ENCODE measurements at places on chromosomes 5 and 9. TPM values are rescaled to one million over a fixed set of nuclear protein-coding genes. Genes with fewer than 3 reads are reported as not detected.

DNA sequence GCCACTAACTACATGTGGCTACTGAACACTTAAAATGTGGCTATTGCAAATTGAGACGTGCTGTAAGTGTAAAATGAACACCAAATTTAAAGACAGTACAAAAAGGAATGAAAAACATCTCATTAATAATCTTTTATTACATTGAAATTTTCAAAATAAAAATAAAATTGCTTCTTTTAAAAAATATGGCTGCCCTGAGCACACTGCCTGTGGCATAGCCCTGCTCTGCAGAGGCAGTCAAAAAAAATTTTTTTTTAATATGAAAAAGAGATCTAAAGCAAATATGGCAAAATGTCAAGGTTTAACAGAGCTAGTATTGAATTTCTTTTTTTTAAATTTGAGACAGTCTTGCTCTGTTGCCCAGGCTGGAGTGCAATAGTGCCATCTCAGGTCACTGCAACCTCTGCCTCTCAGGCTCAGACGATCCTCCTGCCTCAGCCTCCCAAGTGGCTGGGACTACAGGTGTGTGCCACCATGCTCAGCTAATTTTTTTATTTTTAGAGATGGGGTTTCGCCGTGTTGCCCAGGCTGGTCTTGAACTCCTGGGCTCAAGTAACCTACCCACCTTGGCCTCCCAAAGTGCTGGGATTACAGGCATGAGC is 25.6 kb downstream of the CARNMT1 start:
- no peak for DNase-seq
- H3K27me3 ChIP-seq: no peaks in the 10 kb centered on the region
- peaks cover 7% of the 10 kb centered on the region for H3K36me3 ChIP-seq
- no peak overlapping the region for H3K4me3 ChIP-seq
- H3K27ac ChIP-seq: no peak overlapping the region
- H3K4me1 ChIP-seq: no peaks in the 10 kb centered on the region

DNA sequence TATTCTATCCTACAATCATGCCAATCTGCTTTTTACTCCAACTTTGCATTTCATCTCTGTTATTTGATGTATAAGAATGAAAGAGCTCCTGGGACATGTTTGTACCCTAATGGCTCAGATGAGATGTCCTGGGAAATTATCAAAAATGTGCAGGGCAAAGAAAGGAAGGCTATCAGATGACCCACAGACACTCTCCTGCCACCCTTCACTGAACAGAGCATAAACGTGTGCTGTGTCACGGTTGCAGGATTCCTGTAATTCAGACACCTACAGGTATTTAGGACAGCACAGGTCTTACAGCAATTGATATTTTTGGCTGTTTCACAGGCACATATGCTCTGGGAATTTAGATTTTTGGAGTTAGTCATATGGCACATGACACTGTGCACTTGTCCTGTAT is 149.2 kb upstream of the GAS1 start:
- no peak overlapping the region for H3K4me3 ChIP-seq
- no peaks in the 10 kb centered on the region for H3K36me3 ChIP-seq
- no peak overlapping the region for H3K27ac ChIP-seq
- no peaks in the 10 kb centered on the region for H3K4me1 ChIP-seq
- DNase-seq: no peak

- H3K27ac ChIP-seq: no peak overlapping the region
- no peaks in the 10 kb centered on the region for H3K36me3 ChIP-seq
- H3K4me1 ChIP-seq: peaks cover 3% of the 10 kb centered on the region
- no peaks in the 10 kb centered on the region for H3K27me3 ChIP-seq
- no peak overlapping the region for H3K4me3 ChIP-seq
Measured at GRCh38 chr5:163407034-163407655, 30.2 kb upstream of the CCNG1 start.

DNA sequence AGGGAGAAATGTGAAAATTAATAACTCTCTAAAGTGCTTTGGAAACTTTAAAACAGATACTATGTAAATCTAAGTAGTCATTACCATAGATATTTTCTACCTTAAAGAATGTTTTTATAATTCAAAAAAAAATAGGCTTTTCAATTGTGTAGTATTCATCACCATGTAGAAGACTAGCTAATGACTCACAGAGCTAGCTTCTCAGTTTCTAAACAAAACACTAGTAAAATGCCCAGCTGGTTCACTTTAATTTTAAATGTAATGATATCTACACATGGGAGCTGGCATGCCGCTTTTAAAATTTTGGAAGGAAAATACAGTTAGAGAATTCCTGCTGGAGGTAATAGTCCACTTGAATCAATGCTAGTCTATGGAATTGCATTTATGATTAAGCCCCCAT is 509.8 kb downstream of the CSNK1G3 start:
- no peak overlapping the region for H3K4me3 ChIP-seq
- H3K4me1 ChIP-seq: no peaks in the 10 kb centered on the region
- no peaks in the 10 kb centered on the region for H3K27me3 ChIP-seq
- H3K27ac ChIP-seq: no peak overlapping the region
- no peaks in the 10 kb centered on the region for H3K36me3 ChIP-seq

- H3K27ac ChIP-seq: no peak overlapping the region
- H3K4me1 ChIP-seq: no peaks in the 10 kb centered on the region
- H3K27me3 ChIP-seq: no peaks in the 10 kb centered on the region
- H3K4me3 ChIP-seq: no peak overlapping the region
Measured at GRCh38 chr9:115359017-115359780, 241.2 kb upstream of the TNC start.

- no peak overlapping the region for H3K27ac ChIP-seq
- H3K4me3 ChIP-seq: no peak overlapping the region
- no peak for DNase-seq
- no peaks in the 10 kb centered on the region for H3K27me3 ChIP-seq
- no peaks in the 10 kb centered on the region for H3K4me1 ChIP-seq
Measured at GRCh38 chr9:104319685-104320084, 184.4 kb upstream of the OR13F1 start.

RGMB gene
- 17.1 TPM for total RNA-seq

FBP2 gene
- total RNA-seq: not detected

TRPM3 gene
- total RNA-seq: not detected

STPG3 gene
- not detected for total RNA-seq

SLC1A1 gene
- total RNA-seq: 0.54 TPM

Measured in B cell (primary cell).